Neural cell (in vitro differentiated cells): ENCODE measurements at places on chromosomes 3 and 15. TPM values are rescaled to one million over a fixed set of nuclear protein-coding genes. Genes with fewer than 3 reads are reported as not detected.

GPR171 gene
- polyA plus RNA-seq = not detected in 2 replicates

FRG2C gene
- polyA plus RNA-seq = not detected in 2 replicates

ADGRG7 gene
- not detected in 2 replicates for polyA plus RNA-seq

CNTN4 gene
- 10.6 and 13.9 TPM in 2 replicates for polyA plus RNA-seq

RAP2B gene
- polyA plus RNA-seq = 3.9 and 4.0 TPM in 2 replicates

TLR9 gene
- not detected in 2 replicates for polyA plus RNA-seq

CSPG4 gene
- not detected in 2 replicates for polyA plus RNA-seq

LRRC31 gene
- polyA plus RNA-seq = not detected in 2 replicates

PAK6 gene
- polyA plus RNA-seq = 32.4 and 38.9 TPM in 2 replicates

SPATA12 gene
- not detected in 2 replicates for polyA plus RNA-seq
